ENCODE measurements at places on chromosomes 5 and 9.

- DNase-seq, result no peak
These were observed 79.3 kb upstream of the SPEF2 start for GRCh38 chr5:35538198-35538931.

DNA sequence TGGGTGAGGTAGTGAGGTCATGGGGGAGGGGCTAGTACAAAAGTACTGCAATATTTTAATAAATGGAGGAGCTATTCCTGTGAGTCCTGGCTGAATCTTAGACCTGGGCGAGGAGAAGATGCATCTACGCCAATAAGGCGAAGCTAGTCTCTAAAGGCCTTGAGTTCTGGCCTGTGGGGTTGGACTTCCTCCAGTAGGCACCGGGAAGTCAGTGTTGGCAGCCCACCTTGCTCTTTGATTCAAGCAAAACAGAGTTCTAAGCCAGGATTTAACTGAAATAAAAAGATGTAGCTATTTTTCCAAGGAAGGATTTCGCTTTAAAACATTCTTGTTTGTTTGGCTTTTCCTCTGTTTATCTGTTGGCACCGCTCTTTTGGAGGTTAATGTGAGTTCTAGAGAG, 244.6 kb downstream of the KIF4B start:
- DNase-seq, result no peak

GRCh38 chr5:120464627-120465435, 731 bp downstream of the PRR16 start:
- no peak for DNase-seq

DNA sequence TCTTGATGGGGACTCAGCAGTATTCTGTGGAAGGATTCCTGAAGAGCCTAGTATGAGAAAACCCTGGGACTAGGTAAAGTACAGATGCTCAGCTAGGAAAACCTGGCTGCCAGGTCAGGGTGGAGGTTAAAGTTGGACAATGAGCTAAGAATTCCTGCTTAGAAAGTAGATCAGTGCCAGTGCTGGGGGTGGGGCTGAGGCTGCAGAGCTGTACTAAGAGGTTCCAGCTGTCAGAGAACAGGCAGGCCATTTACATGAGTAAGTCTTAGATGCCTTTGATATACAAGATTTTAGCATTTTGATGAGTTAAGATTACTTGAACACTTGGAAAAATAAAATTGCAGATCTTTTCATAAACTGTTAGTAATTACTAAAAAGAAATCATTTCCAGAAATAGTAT, 332.3 kb upstream of the NUDT12 start:
- no peak for DNase-seq

GRCh38 chr5:143425835-143426234, 22.3 kb upstream of the NR3C1 start:
- no peak for DNase-seq

GRCh38 chr9:135043345-135043744, 44.1 kb upstream of the OLFM1 start:
- DNase-seq, result no peak

DNA sequence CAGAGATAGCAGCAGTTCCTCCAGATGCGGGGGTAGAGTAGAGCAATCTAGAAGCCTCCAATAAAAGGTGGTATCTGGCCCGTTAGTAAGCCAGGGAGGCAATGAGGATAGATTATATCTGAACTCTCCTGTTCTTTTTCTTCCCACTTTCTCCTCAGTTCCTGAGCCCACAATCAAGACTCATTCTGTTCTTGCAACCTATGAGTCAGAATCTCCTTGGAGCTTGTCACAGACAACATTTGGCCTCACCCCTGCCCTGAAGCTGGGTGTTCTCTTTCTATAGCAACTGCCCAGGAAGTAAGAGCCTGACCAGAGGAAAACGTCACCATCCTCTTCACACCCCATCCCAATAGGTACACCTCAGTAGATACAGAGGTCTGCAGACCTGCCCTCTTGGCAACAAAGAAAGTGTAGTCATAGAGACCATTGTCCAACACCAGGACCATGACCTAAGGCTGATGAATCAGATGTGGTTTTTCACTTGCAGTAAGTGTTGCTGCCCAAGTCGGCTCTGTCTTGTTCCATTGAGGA, 76.3 kb upstream of the PCA3 start:
- DNase-seq, result no peak

DNA sequence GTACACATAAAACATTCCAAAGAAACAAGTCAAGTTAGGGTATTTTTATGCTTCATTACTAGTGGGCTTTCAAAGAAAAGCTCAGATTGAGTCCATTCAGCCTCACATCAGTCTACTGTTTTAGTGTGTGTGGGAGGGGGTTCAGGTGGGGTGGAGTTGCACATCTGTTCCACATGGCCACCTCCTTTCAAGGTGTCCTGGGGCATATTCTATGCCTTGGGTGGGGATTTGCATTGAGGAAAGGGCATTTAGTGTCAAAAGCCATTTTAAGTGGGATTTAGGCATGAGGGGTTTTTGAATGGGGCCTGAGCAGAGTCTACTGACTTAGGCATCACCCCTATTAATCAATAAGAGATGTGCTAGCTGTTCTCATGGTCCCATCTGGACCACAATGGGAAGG, 983.1 kb downstream of the TLE4 start:
- DNase-seq, result no peak

GRCh38 chr9:107547772-107548297, 58.3 kb upstream of the KLF4 start:
- no peak for DNase-seq

- no peak for DNase-seq
These were observed 525 bp upstream of the AK3 start for GRCh38 chr9:4741365-4742089.

GRCh38 chr9:124761710-124762109, 9.4 kb downstream of the NR6A1 start:
- DNase-seq, result no peak

GRCh38 chr5:116751684-116752083, 177.1 kb upstream of the SEMA6A start:
- DNase-seq, result no peak

GRCh38 chr5:113050721-113051382, 74.3 kb downstream of the DCP2 start:
- no peak for DNase-seq

DNA sequence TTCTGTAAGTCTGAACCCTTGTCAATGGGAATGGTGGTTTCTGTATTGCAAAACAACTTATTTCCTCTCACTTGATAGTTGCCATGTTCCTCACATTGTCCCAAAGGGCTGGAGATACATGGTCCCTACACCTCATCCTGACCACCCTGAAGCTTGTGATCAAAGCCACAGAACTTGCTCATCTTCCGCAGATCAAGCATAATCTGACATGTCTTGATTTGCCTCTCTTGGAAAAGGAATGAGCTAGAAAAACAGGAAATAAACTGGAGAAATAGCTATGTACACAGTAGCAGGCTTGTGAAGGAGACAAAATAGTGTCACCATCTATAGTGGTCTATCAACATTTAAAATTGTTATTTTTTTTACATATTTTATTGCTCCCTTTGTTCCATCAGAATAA, 871.9 kb upstream of the C9orf72 start:
- no peak for DNase-seq

- no peak for DNase-seq
These were observed 212.3 kb downstream of the ERCC6L2 start for GRCh38 chr9:96087669-96088299.

- DNase-seq, result no peak
These were observed 9.0 kb upstream of the NSD1 start for GRCh38 chr5:177124486-177124991.

DNA sequence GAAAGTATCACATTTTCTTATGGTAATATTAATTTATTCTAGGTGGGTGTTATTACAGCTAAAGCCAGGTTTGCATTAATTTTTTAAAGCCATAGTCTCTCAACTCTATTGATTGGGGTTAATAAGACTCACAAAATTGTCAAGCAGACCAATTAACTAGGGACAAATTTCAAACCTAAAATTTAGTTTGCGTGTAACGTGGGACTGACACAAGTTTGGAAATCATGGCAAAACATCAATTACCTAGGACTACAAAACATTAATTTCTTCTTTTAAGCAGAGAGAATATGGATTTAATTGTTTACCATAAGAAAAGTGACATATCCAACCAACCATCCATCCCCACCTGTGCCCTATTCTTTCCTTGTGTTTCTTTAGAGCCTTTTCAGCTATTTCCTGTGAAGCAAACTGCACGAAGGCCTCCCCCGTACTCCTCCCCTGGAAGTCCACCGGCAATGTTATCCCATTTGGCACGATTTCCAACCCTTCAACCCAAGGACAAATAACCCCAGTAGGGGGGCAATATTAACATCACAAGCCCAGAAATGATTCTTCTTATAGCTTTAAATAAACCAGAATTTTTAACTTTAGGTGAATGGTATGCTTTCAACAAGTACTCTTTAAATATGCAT, 4.4 kb downstream of the HNRNPH1 start:
- no peak for DNase-seq

DNA sequence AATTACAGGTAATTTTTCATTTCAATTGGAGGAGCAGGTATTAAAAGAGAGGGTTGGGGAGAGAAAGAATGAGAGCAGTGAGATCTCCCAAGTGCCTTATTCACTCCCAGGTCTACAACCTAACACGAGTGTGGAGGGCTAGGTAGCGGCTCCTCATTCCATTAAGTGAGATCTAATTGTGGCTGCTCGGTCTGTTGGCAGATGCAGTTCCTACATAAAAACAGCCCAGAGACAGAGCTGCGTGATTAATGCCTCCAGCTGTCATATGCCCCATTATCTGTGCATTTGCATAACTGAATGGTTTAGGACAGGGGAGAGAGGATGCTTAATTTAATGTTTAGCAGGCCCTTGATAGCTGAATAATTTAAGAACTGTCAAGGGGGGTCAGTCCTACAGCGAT, 100.5 kb downstream of the PSAT1 start:
- DNase-seq, result no peak

- DNase-seq, result no peak
These were observed 44.8 kb downstream of the ANGPTL2 start for GRCh38 chr9:127077644-127077946.

GRCh38 chr9:132809677-132810271, 68.3 kb downstream of the AK8 start:
- DNase-seq, result no peak

DNA sequence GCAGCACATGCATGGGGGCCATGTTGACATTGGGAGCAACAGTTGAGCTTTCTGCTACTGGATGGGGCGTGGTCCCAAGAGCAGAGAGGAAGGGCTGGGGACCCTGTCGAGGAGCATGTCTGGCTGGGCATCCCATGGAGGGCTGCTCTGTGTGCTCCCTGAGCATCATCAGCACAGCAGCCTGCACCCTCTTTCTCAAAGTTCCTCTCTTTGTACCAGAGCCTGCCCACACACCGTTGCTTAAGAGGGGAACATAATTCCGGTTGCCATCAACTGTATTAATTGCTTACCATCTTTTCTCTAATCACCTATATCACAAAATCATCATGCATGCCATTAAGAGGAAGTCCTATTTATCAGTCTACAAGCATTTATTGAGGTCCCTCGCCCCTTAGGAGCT, 55.2 kb upstream of the DIRAS2 start:
- no peak for DNase-seq

GRCh38 chr5:109347252-109347888, 62.4 kb downstream of the PJA2 start:
- DNase-seq, result no peak

- no peak for DNase-seq
These were observed 333.5 kb downstream of the DEPDC1B start for GRCh38 chr5:60366489-60366888.

DNA sequence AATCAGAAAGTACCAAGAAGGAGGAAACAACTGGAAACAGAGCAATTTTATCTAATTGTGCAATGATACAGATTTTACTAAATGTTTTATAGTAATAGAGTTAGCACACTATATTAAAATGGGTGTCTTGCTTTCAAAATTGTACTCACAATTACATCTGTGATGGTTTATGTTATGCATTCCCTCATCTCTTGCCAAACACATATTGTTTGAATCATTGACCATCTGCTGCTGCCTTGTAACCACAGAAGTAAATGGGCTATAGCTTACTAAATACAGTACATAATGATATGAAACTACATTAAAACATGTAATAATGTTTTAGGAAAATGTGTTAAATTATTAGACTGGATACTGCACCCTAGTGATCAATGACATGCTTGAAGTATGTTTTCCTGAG, 158.1 kb downstream of the SLC25A46 start:
- DNase-seq, result no peak

DNA sequence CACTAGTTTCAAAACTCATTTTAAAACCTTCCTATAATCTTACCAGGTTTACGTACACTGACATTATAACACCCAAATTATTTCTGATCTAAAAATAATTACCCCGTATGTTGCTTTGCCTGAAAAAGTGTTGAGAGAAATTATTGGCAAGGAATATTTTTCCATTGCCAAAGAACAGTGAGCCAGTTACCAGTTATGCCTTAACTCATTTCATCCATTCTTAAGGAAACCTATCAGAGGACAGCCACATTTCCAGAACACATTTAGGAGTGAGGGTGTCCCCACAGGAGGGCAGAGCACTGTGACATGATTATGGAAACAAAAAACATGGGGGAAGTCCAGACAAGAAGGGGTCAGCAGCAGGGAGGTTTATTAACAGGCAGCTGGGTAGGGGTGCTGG, 52.2 kb downstream of the GABBR2 start:
- DNase-seq, result no peak

DNA sequence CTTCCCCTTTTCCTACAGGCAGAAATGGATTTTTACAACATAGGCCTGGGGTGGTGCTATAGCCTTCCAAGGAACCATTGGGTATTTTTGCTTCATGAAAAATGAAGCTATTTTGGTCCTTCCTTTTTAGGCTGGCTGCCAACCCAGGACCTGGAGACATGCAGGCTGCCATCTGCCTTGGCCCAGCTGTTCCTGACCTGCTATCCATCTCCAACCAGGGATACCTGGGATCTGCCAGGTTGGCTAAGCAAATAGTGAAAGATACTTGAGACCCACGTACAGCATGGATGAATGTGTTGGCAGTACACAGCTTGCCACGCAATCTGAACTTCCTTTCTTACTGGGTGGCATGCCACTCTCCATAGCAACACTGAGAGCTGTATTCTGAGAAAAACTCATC, 31.1 kb downstream of the MRPS27 start:
- no peak for DNase-seq

DNA sequence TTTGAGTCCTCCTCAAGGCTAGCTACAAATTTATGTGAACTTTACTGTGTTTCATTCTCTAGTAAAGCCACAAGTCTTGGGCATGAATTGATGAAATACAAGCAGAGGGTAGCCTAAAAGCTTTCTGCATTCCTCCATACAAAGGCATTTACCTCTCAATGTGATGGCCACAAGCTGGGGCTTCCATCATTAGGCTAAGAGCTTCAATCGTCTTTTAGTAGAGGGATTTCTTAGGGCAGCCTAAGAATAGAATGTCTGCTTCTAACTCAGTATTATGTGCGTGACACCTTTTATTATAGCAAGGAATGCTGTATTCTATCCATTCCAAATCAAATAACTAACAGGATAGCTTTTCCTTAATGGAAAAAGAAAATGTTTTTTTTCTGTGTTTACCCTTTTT, 3.7 kb downstream of the PLAC8L1 start:
- DNase-seq, result no peak
